Spinal cord (tissue), 10 donors: ENCODE measurements at places on chromosomes 2 and 18. TPM values are rescaled to one million over a fixed set of nuclear protein-coding genes. Genes with fewer than 3 reads are reported as not detected.

NAT8 gene
- total RNA-seq, result not detected

ITGB6 gene
- 1.4 TPM for total RNA-seq

SLC11A1 gene
- total RNA-seq, result 1.9 TPM

LRP1B gene
- 32.3 TPM for total RNA-seq

IL36G gene
- total RNA-seq, result 0.28 TPM

RPRM gene
- 21.8 TPM for total RNA-seq

ST8SIA5 gene
- total RNA-seq, result 3.3 TPM

DSG1 gene
- 1.5 TPM for total RNA-seq

RAB6D gene
- total RNA-seq, result 0.88 TPM

PPP1R1C gene
- 27.3 TPM for total RNA-seq

CRYBA2 gene
- not detected for total RNA-seq

MGAT4A gene
- 26.6 TPM for total RNA-seq

RGPD3 gene
- 0.88 TPM for total RNA-seq

ZNF892 gene
- total RNA-seq, result 13.2 TPM

MARCO gene
- total RNA-seq, result 3.0 TPM

METTL5 gene
- 40.9 TPM for total RNA-seq

MROH2A gene
- total RNA-seq, result not detected

TWIST2 gene
- total RNA-seq, result 3.4 TPM

TRABD2A gene
- 0.69 TPM for total RNA-seq

NFATC1 gene
- 8.0 TPM for total RNA-seq

POTEF gene
- total RNA-seq, result 0.17 TPM

TMEM169 gene
- 7.7 TPM for total RNA-seq

ARHGEF4 gene
- 61.6 TPM for total RNA-seq

REG1B gene
- not detected for total RNA-seq
